ENCODE measurements at places on chromosomes 2 and 18. TPM values are rescaled to one million over a fixed set of nuclear protein-coding genes. Genes with fewer than 3 reads are reported as not detected.

The TFPI gene
- 45.6 TPM for total RNA-seq

The ZFP36L2 gene
- total RNA-seq: 209 TPM

The ACMSD gene
- total RNA-seq: 47.0 TPM

The TNS1 gene
- 469 TPM for total RNA-seq

The NPAS2 gene
- total RNA-seq: 47.4 TPM

Data from mucosa of gallbladder (tissue), 1 donor.